ENCODE measurements at places on chromosomes 3 and 15.
A peak's percentile ranks its signal among the peaks of the same experiment; 100 is the strongest.

DNA sequence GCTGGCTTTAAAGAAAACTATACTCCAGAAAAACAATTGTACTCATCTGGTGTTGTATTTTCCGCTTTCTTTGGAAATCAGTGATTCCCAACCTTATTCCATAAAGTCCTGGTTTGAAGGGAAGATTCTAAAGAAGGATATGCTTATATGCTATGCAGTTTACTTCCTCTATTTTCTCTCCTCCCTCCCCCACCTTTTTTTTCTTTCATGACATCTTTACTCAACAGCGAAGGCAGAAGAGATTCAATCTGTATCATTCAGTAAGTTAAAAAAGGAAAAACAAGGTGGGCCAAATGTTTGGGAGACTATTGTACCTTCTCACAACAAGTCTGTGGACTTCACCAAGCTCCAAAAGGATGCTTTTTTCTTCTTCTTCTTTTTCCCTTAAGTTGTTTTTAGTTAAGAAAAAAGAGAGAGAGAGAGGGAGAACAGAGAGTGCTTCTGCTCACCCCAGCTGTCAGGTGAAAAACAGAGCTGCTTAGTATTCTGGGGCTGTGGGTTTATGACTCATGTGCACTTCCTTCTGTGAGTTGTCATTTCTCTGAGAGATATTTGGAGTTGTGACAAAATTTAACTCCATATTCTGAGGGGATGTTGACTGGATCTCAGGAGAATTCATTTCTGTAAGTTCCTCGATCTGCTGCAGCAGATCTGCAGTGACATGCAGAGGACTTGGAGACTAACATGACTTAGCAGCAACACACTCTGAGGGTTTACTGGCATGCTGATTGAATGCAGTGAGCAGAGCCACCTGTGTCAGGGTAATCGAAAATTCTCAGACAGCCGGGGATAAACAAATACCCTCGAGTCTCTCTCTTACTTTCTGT lies 70.7 kb downstream of the SSR3 start:
- peak; percentile 76 for DNase-seq

DNA sequence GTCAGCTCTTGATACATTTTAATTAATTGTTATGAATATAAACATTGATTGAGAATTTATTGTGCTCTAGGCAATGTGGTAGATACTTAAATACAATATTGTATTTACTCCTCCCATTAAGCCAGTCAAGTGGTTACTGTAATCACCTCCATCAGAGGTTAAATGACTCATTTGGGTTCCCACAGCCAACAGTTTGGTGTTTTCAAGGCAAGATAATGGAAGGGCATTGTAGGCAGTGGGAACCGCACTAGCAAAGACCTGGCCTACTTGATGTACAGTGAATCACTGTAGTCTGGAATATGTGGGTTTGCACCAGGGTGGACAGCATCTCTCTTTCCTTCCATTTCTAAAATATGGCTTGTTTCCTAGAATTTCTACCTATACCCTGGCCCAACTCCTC lies 127.4 kb downstream of the EDEM1 start:
- DNase-seq: no peak

DNA sequence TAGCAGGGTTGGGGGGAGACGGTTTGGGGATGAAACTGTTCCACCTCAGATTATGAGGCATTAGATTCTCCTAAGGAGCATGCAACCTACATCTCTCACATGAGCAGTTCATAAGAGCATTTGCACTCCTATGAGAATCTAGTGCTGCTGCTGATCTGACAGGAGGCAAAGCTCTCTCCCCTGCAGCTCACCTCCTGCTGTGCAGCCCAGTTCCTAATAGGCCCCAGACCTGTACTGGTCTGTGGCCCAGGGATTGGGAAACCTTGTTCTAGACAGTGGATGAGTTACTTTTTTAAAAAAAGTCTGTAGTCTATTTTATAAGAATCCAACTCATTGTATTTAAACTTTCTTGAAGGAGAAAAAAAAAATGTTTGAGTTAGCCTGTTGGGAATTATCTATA lies 100.0 kb downstream of the HHLA2 start:
- no peak for DNase-seq

DNA sequence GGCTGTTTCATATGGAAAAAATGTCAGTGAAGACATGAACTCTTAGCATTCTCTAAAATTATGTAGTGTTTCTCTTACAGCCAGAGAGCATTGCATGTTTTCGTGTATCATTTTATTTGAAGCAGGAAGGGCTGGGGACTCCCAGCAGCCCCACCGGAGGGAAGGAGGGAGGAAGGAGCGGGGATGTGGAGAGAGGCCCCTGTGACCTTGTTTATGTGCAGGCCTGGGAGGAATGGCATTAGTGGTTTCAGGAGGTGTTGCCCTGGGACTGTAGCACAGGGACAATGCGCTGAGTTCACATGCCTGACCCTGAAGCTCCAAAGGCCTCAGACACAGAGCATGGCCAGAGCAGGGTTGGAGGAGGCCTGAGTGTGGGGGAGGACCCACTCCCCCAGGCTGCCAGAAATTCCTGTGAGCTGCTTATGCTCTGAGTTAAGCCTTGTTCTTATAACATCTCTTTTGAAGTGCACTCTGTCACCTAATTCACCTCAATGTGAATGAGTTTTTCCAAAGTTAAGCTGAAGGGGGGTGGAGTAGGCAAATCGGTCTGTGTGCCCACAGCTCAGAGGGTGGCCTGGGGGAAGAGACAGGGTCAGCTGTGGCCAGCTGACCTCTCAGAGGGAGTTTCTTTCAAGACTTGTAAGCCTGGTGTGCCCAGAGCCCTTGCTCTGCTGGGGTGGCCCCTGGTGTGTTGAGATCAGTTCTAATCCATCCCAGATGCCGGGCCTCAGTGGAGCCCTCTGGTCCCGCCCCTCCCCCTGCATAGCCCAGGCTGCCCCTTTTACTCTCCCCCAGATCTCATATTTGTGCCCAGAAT lies 3.9 kb upstream of the RNU6-1 start:
- DNase-seq: no peak

- DNase-seq: no peak
These were observed 502.5 kb upstream of the GOLIM4 start for GRCh38 chr3:168598250-168598649.

DNA sequence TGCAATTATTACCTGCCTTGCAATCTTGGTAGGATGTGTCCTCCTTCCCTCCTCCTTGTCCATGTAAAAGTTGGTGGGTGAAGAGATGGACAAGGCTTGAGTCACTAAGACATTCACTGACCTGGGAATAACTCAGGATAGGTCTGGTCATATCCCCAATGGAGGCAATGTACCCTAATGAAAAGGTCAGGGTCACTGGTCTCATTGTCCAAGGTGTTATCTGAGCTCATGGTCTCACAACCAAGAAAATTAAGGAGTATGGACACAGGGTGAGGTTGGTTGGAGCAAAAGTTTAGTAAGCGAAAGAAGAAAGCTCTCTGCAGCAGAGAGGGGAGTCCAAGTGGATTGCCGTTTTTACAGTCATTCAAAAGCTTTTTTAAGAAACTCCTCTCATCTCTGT lies 179.0 kb downstream of the SNRPN start:
- DNase-seq: no peak

- DNase-seq: peak; percentile 83
These were observed 51.4 kb downstream of the FAM43A start for GRCh38 chr3:194736896-194737600.

DNA sequence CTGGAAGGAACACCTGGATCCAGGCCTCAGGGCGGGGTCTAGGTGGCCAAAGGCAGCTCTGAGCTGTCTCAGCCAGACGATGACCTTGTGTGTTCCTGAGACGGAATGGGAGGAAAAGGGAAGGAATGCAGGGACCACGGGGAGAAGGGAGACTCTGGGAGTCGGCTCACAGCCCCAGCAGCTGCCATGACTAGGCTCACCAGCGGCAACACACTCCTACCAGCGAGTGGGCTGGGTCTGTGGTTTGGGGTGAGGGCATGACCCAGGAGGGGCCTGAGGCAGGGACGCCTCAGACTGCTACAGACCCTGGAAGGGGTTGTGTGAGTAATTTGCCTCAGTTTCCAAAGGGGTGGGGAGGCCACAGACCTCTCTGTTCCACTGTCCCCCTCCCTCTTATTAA lies 19.8 kb downstream of the IQSEC1 start:
- DNase-seq: no peak

DNA sequence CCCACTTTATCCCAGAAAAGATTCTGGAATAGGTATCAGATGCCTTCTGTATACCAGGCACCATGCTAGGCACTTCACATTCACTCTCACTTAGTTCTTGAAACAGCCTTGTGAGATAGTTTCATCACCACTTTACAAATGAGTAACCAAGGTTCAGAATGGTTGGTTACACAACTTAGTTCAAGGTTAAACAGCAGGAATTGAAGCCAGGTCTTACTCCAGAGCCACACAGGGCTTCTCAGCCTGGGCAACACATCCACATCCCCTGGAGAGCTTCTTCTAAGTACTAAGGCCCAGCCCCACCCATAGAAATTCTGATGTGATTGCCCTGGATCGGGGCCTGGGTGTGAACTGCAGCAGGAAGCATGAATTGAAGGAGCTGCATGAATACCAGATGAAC lies 18.6 kb downstream of the WHAMM start:
- no peak for DNase-seq

DNA sequence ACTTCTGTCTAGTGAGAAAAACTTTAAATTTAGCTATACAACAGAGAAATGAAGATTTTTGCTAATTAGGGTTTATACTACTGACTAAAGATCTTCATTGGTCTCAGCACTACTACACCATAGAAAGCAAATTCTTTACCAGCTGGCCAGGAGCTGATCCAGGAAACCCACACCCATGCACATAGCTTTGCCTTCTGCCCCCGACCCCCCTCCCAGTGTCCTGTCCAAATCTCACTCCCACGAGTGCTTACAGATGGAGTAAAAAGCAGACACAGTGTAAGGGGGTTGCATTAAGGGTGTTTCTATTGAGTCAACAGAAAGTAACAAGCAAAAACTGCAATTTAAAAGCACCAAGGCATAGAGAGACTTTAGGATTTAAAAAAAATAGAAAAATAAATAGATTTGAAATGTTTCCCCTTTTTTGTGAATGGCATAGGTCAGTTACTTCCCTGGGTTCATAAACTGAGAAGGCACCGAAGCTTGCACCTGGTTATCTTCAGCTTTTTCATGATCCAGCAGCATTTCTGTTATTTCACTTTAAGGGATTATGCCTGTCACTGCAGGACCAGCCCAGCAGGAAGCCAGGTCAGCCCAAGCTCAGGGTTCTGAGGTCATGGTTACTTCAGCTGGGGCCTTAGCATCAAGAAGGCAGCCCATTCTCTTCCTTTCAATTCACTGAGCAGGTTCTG lies 124.3 kb downstream of the CTNNB1 start:
- DNase-seq: no peak

GRCh38 chr3:169256796-169257522 lies 406.6 kb downstream of the MECOM start:
- DNase-seq: no peak

GRCh38 chr15:65829130-65829764 lies 37.2 kb upstream of the DENND4A start:
- DNase-seq: no peak

GRCh38 chr15:46996359-46996758 lies 720.9 kb upstream of the SEMA6D start:
- DNase-seq: no peak

- no peak for DNase-seq
These were observed 822 bp downstream of the ST8SIA2 start for GRCh38 chr15:92394309-92395097.

DNA sequence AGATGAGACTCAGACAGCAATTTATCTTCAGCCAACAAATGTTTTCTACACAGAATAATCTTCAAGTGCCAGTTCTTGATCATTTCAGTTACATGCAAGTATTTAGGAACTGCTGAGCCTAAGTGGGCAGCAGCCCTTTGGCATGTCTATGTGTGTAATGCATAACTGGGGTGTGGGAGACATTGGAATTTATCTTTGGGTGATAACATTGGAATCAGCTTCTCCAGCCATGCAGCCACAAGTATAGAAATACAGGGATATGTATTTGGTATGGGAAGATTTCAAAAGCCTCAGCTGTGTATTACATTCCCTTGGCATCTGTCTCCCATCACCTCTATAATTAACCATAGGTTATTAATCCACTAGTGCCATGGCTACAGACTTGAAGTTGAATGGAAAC lies 63.4 kb upstream of the FOXP1 start:
- no peak for DNase-seq

All from suppressor macrophage treated with lipopolysaccharide for 1 hour (primary cell).